ENCODE measurements at places on chromosomes 5 and 9. TPM values are rescaled to one million over a fixed set of nuclear protein-coding genes. Genes with fewer than 3 reads are reported as not detected.

TOR4A gene
- total RNA-seq, result 15.9 TPM

CCDC152 gene
- total RNA-seq, result 1.0 TPM

PTGR1 gene
- total RNA-seq, result 29.9 TPM

CORO2A gene
- 0.24 TPM for total RNA-seq

CDH9 gene
- total RNA-seq, result not detected

SHOC1 gene
- total RNA-seq, result not detected

COL5A1 gene
- 8.7 TPM for total RNA-seq

GZMA gene
- total RNA-seq, result 0.61 TPM
